T-cell (primary cell): ENCODE measurements at places on chromosomes 7 and 10. TPM values are rescaled to one million over a fixed set of nuclear protein-coding genes. Genes with fewer than 3 reads are reported as not detected.

DNA sequence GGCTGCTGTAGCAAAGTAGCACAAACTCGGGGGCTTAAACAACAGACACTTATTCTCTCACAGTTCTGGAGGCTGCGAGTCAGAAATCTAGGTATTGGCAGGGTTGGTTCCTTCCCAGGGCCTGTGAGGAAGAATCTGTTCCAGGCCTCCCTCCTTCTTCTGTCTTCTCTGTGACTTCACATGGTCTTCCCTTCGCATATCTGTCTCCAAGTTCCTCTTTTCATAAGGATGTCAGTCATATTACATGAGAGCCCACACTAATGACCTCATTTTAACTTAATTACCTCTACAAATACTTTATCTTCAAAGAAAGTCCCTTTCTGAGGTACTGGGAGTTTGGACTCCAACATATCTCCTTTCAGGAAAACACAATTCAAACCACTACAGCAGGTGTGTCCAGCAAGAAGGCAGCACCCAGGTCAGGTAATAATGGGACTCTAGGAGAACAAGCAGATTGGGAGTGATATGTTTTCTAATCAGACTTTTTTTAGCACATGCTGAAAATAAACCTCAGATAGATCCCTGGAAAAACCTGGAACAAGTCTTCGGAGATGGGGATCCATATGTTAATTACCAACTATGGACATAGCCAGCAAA lies 11.7 kb downstream of the CREB5 start:
- H3K27me3 ChIP-seq = peaks cover 11% of the 10 kb centered on the region
- H3K27ac ChIP-seq = no peak overlapping the region
- H3K4me1 ChIP-seq = no peaks in the 10 kb centered on the region
- H3K4me3 ChIP-seq = no peak overlapping the region

GRCh38 chr7:105097619-105098018 lies 83.6 kb downstream of the KMT2E start:
- H3K27me3 ChIP-seq = no peaks in the 10 kb centered on the region
- H3K36me3 ChIP-seq = peaks cover 54% of the 10 kb centered on the region
- DNase-seq = no peak
- H3K4me3 ChIP-seq = no peak overlapping the region
- H3K4me1 ChIP-seq = no peaks in the 10 kb centered on the region
- no peak overlapping the region for H3K27ac ChIP-seq

DNA sequence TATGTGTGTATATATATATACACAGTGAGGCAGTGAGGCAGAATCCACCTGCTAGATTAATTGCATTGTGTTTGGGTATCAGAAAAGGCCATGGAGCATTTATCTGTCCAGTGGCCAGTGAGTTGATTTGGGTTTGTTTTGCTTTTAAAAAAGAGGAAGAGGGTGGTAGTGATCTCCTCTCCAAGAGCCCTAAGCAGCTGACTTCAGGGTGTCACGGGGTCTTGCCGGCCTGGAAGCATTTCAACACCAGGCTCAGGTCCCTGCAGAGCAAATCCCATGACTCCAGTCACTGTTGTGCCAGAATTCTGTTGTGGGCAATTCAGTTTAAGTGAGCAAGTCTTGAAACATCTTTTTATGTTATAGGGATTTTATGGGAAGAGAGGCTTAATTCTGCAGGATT lies 30.6 kb upstream of the GPNMB start:
- no peak for DNase-seq
- H3K36me3 ChIP-seq = no peaks in the 10 kb centered on the region
- H3K27ac ChIP-seq = no peak overlapping the region
- H3K4me1 ChIP-seq = no peaks in the 10 kb centered on the region

GRCh38 chr7:159112136-159113011 lies 32.3 kb downstream of the VIPR2 start:
- H3K4me3 ChIP-seq = no peak overlapping the region
- no peaks in the 10 kb centered on the region for H3K36me3 ChIP-seq
- no peak overlapping the region for H3K27ac ChIP-seq
- peaks cover 29% of the 10 kb centered on the region for H3K27me3 ChIP-seq
- peak; percentile 11 for DNase-seq

GRCh38 chr10:86599729-86600128 lies 54.6 kb upstream of the OPN4 start:
- no peak for DNase-seq
- H3K4me1 ChIP-seq = peaks cover 5% of the 10 kb centered on the region
- no peak overlapping the region for H3K27ac ChIP-seq
- no peaks in the 10 kb centered on the region for H3K36me3 ChIP-seq
- H3K4me3 ChIP-seq = no peak overlapping the region
- H3K27me3 ChIP-seq = peaks cover 3% of the 10 kb centered on the region

Gene C10orf62
- not detected for total RNA-seq

Gene CLEC5A
- not detected for total RNA-seq
